ENCODE measurements at places on chromosomes 1 and 21.

DNA sequence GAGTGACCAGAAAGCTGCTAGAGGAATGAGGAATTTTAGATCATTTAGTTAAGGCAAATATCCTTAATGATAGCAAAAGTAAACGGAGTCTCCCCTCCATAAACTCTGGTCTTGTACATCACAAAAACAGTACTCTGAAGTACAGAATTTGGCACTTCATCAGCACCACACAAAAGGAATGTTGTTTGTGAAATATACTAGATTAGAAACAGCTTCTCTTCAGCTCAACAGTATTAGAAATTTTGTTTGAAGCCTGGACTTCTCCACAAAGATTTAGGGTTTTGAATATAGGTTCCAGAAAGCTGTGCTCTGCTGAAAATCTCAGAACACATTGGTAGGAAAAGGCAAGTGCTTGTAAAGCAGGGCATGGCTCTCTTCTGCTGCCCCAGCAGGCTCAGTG, 135.1 kb upstream of the PTGFR start:
- no peak for DNase-seq

GRCh38 chr1:223020770-223021169, 122.3 kb downstream of the TLR5 start:
- no peak for DNase-seq

DNA sequence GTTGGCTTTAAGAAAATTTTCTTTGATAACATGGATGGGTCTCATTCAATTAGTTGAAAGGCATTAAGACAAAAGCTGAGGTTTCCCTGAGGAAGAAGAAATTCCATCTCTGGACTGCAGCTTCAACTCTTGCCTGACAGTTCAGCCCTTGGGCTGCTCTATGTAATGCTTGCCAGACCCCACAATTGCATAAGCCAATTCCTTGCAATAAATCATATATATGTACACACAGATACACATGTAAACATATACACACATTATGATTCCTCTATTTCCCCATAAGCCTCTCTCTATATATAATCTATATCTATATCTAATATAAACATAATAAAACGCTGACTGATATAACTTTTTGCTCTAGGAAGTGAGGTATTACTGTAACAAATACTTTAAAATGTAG, 301.5 kb upstream of the PRMT6 start:
- no peak for DNase-seq

GRCh38 chr1:174953285-174954072, 46.3 kb upstream of the CACYBP start:
- no peak for DNase-seq

GRCh38 chr1:209356976-209357377, 226.5 kb upstream of the CAMK1G start:
- no peak for DNase-seq

DNA sequence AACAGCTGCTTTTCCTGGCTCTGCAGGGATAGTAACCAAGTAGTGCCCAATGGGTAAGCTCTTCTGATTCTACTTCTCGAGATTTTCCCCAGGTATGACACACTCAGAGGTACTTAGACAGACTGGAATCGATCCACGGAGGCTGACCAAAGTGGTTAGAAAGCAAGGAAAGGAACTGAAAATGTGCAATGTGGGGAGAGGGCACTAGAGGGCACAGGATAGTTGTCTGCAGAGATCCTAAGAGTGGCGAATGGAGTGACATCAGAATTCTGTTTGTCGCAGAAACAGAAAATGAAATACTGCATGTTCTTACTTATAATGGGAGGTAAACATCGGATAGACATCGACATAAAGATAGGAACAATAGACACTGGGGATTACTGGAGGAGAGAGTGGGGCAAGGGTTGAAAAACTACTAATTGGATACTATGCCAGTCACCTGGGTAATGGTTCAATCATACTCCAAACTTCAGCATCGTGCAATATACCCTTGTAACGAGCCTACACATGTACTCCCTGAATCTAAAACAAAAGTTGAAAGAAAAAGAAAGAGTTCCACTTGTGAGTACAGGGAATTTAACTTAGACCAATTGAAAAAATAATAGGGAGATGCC, 23.3 kb downstream of the CYP2J2 start:
- no peak for DNase-seq

GRCh38 chr1:198253668-198254067, 96.9 kb downstream of the NEK7 start:
- DNase-seq, result no peak

DNA sequence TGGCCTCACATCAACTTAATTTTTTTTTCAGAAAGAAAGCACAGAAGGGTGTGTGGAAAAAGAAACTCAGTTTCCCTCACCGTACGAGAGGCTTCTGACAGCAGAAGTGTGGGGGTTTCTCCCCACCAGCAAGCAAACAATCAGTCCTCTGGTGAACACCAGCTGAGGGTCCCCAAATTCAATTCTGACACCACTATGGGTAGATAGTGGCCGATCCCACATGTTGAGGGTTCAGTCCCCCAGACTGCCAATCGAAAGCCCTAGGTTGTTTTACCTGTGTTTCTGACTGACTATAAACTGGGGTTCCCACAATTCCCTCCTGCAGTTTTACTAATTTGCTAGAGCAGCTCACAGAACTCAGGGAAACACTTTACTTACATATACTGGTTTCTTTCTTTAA, 2.1 kb downstream of the IFI6 start:
- DNase-seq, result no peak

- no peak for DNase-seq
These were observed 74.0 kb downstream of the TENT5C start for GRCh38 chr1:117679868-117680267.

- DNase-seq, result no peak
These were observed 67.5 kb upstream of the DUSP10 start for GRCh38 chr1:221809091-221810029.

GRCh38 chr1:205230982-205231381, 3.2 kb downstream of the TMCC2 start:
- DNase-seq, result no peak

DNA sequence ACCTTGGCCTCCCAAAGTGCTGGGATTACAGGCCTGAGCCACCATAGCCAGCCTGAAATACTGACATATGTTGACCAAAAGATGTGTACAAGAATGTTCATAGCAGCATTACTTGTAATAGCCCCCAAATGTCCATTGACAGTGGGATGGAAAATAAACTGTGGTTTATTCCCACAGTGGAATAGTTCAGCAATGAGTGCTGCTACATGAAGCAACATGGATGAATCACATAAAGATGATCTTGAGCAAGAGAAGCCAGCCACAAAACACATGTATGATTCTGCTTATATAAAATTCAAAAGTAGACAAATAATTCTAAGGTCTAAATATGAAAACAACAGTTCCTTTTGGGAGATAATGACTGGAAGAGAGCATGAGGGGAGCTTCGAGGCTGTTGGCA, 9.1 kb upstream of the CREG1 start:
- DNase-seq, result no peak

GRCh38 chr1:82565146-82565545, 764.4 kb downstream of the ADGRL2 start:
- no peak for DNase-seq

DNA sequence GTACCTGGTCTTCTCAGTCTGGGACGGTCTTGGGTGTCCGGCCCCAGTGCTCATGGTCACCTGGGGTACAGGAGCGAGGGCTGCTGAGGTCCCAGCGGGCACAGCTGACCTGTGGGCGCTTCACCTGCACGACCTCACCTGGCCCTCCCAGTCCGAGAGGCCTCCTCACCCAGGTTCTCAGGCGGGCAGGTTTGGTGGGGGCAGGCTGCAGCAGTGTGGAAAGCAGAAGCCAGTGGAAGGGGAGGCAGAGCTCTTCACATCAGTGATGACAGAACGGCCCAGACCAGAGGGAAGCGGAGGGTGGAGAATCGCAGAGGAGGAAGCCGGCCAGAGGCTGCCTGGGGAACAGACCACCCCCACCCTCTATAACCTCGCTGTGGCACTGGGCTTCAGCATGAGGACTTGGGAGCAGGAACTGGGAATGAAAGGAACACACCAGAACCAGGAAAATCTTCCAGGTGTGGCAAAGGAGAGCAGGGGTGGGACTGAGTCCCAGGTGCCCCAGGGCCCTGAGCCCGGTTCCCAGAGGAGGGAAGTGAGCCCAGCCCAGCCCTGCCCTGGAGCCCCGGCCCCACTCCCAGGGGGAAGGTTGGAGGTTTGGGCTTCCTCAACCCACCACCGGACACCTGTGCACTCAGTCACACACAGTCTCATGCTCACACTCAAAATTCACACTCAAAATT, 265.2 kb upstream of the VAMP3 start:
- DNase-seq, result no peak

DNA sequence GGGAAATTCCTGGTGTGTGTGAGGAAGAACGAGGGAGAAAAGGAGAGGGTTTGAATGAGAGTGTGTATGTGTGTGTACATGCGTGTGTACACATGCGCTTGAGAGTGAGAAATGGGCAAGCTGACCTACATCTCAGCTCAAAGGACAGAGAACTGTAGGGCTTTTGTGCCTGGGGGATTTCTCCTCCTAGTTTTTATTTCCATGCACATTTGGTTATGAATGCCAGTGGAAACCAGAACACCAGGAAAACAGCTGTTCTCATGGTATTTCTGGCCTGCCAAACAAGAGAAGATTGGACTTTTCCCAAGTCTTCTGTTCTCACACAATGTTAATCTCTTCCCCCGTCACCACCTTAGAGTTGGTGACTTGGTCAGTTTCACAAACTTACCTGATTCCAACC, 45.2 kb downstream of the SLC44A3 start:
- DNase-seq, result no peak

DNA sequence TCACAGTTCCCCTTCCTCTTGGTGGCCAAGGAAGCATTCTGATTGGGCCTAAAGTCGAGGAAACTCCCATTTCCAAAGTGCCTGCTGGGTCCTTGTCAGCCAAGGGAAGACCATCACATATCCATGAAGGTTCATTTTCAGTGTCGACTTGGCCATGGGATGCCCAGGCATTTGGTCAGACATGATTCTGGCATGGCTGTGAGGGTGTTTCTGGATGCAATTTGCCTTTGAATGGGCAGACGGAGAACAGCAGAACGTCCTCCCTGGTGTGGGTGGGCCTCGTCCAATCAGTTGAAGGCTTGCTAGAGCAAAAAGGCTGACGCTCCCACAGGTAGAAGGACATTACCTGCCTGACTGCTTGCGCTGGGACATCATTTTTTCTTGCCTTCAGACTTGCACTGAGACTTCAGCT, 48.3 kb upstream of the LBR start:
- DNase-seq, result no peak

GRCh38 chr1:203473781-203474305, 1.8 kb upstream of the PRELP start:
- no peak for DNase-seq

DNA sequence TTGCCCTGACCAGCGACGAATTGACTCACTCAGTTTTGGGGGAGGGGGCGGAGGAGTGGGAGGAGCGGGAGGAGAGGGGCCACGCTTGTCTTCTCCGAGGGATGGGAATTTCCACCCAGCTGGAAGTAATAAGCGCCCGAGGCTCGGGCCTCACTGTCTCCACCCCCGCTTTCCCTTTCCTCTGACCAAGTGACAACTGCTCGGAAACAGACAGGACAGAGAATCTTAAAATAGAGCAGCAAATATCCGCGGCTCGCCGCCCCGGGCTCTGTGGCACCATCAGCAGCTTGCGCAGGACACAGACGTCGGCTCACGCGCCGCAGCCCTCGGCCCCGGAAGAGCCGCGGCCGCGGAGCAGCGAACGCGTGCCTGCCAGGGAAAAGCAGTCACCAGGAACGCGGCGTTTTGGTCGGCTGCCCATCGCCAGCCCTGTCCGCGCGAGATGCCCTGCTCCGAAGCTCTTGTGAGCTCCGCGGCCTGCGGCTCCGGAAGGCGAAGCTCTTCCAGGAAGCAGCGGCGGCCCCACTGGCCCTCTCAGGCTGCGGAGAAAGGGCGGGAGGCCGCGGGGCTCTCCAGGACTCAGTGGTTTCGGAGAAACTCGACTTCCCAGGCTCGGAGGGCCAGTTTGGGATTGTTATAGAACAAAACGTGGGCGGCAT, 10.7 kb upstream of the RGS16 start:
- peak; percentile 54 for DNase-seq

DNA sequence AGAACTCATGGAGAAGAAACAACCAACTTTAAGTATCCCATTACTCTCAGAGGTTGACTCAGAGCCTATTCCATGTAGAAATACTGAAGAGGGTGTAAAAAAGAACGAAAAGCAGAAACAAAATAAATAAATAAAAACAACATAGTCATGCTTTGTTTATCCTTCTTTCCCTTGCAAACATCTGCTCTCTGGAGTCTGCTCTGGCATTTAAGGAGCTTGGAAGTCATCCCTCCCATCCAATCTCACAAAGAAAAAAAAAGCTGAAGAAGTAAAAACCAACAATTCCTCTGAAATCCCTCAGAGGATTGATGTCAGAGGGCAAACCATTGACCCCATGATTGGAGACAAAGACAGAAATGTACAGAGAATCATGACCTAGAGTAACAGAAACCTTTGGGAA, 302.6 kb upstream of the GREM2 start:
- no peak for DNase-seq

- no peak for DNase-seq
These were observed 40.5 kb upstream of the RALGPS2 start for GRCh38 chr1:178684542-178685000.

DNA sequence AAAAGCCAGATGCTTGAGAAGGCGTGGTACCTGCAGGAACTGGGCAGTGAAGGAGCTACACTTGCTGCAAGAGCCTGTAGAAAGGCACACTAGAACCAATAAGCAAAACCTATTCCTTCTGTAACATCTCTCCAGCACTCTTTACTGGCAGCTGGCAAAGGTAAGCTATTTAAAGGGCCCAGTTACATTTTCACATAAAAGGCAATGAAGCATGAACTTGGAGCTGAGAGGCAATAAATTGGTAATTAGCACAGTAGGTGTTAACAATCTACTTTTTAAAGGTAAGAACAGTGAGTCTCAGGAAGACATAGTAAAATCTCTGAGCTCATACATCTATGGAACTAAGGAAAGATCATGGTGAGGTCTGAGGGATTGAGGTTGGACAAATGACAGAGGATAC, 167.1 kb upstream of the OLFM3 start:
- no peak for DNase-seq

GRCh38 chr21:21039624-21040170, 41.5 kb downstream of the NCAM2 start:
- DNase-seq, result no peak

DNA sequence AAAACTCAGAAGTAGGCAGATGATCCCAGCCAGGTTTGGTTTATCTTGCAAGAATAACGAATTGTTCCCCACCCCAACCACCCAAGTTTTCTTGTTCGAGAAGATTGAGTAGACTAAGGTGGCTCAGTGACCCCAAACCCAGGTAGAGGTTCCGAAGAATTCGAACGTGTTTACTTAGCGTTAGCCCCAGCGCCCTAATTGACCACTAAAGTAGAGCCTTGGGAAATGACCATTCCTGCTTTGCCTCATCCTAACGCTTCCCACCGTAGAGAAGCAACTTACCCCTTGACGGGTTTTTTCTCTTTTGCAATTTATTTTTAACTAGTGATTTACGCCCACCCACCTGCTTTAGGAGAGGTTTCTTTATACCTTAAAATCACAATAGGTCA, 870 bp downstream of the FBXO28 start:
- DNase-seq, result no peak

DNA sequence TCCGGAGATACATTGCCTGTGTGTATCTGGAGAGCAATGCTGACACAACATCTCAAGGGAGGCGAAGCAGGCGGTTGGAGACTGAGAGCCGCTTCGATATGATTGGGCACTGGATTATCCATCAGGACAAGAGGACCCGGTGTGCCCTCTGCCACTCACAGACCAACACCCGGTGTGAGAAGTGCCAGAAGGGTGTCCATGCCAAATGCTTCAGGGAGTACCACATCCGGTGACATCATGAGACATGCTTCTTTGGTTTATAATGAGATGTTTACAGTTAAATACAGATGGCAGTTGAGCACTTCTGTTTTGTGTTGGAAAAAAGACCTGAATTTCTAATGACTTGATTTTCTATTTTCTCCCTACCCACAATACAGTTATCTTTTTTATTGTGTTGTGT, 12.1 kb downstream of the PGBD2 start:
- DNase-seq, result no peak

GRCh38 chr1:175195281-175195680, 2.7 kb upstream of the KIAA0040 start:
- no peak for DNase-seq
